ENCODE measurements at places on chromosomes 13 and 19.

GRCh38 chr19:12000152-12000981 lies 35.1 kb downstream of the ZNF433 start:
- DNase-seq: no peak

- no peak for DNase-seq
Measured at GRCh38 chr19:31519256-31519655, 170.0 kb upstream of the TSHZ3 start.

GRCh38 chr13:43580280-43580679 lies 206.5 kb downstream of the ENOX1 start:
- no peak for DNase-seq

GRCh38 chr19:1076951-1077350 lies 10.0 kb downstream of the ARHGAP45 start:
- no peak for DNase-seq

- DNase-seq: no peak
Measured at GRCh38 chr19:5631567-5632240, 8.8 kb downstream of the SAFB start.

- no peak for DNase-seq
Measured at GRCh38 chr13:33328701-33329100, 43.1 kb upstream of the STARD13 start.

DNA sequence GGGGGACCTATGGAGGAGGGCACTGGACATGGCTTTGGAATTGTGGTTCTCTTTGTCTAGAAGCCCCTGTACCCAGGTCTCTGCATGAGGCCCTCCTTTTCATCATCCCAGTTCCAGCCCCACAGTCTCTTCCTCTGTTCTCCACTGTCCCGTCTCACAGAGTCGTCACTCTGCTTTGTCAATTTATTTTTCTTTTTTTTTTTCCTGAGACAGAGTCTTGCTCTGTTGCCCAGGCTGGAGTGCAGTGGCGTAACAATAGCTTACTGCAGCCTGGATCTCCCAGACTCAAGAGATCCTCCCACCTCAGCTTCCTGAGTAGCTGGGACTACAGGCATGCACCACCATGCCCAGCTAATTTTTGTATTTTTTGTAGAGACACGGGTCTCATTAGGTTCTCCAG lies 619 bp upstream of the EXOC3L2 start:
- no peak for DNase-seq

GRCh38 chr19:7366701-7367420 lies 18.1 kb downstream of the ARHGEF18 start:
- DNase-seq: no peak

GRCh38 chr19:29785955-29786589 lies 25.7 kb upstream of the CCNE1 start:
- no peak for DNase-seq

GRCh38 chr13:103772576-103772975 lies 706.4 kb upstream of the SLC10A2 start:
- DNase-seq: no peak

GRCh38 chr13:33052506-33053280 lies 36.5 kb downstream of the KL start:
- no peak for DNase-seq

GRCh38 chr13:28485996-28486543 lies 8.9 kb downstream of the FLT1 start:
- no peak for DNase-seq

All from NCI-H1048 (cell line).